ENCODE measurements at places on chromosomes 5 and 9.

GRCh38 chr5:15566789-15567188, 66.8 kb downstream of the FBXL7 start:
- DNase-seq: no peak

DNA sequence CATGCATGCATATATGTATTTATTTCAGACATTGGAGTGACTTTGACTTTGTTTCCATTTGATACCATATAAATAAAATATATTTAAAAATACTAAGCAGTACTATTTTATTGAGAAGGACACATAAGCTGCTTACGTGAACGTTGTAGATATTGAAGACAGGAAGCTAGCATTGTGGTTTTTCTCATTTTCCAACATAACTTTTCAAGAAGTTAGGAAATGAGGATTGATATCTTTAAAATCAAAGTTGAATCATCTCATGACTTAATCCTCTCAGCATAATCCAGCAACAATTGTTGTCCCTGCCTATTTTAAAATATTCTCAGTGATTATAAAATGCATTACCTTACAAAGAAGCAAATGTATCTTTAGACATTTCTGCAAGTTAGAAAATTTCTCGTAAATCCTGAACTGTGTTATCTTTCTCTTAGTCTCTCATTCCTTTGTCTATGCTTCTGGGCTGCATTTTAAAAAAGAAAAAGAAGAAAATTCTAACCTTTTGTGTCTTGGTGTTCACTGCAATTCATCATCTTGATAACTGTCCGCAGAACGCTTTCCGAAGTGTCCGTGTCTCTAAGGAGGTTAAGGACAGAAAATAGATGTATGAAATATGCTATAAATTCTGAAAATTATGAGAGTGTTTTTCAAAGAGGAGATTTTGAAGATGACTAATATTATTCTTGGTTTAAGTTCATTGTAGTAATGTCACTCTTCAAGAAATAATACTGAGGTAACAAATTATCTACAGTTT, 1089.9 kb upstream of the CDH6 start:
- no peak for DNase-seq

- DNase-seq: no peak
Observed at GRCh38 chr5:150486402-150487198, 21.3 kb upstream of the NDST1 start.

DNA sequence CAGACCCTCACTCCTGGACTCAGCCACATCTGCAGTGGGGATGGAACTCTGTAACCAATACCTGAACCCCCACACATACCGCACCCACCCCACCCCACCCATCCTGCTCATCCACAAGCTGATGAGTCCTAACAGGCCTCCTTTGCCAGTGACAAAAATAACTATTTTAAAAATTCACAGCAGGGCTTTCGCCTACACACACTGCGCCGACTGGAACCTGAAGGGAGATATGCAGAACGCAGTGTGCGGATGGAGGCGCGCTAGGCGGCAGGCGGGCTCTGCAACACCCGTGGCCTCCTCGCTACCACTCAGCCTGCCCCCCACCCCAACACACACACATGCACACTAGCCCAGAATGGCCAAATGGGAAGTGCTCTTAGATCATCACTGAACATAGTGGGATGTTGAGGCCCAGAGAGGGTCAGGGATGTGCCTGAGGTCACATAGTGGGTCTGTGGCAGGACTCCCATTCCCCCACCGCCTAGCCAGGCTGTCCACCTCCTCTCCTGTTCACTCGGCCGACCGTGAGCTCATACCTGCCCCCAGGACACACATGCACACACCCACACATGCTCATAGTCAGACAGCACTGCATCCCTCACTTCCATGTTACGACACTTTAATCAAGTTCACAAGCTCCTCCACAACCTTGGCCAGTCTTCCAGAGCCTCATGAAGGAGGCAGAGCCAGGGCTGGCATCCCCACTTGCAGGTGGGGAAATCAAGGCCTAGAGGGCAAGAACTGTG, 6.3 kb upstream of the CAMK2A start:
- DNase-seq: no peak

DNA sequence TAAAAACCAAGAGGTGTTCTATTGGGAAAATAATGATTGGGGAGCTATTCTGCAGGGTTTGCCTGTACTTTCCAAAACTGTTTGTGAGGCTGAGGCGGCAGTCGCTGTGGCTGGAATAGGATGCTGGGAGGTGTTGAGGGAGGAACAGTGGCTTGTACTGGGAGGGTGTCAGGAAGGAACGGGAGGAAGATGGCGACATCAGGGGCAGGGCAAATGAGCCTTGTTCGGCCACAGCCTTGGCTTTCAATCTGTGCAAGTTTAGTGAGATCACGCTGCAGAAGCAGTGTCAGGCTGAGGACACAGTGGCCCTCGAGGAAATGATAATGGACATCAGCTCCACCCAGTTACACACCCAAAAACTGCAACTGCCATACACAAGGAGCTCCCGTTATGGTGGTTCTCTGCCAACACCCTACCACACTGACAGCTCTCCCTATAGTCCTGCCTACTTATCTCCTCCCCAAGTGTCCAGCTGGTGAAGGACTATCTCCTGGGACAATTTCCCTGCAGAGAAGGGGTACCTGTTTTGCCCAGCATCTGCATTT, 27.3 kb downstream of the KIF2A start:
- no peak for DNase-seq

GRCh38 chr9:130639866-130640555, 24.4 kb upstream of the PRDM12 start:
- no peak for DNase-seq

DNA sequence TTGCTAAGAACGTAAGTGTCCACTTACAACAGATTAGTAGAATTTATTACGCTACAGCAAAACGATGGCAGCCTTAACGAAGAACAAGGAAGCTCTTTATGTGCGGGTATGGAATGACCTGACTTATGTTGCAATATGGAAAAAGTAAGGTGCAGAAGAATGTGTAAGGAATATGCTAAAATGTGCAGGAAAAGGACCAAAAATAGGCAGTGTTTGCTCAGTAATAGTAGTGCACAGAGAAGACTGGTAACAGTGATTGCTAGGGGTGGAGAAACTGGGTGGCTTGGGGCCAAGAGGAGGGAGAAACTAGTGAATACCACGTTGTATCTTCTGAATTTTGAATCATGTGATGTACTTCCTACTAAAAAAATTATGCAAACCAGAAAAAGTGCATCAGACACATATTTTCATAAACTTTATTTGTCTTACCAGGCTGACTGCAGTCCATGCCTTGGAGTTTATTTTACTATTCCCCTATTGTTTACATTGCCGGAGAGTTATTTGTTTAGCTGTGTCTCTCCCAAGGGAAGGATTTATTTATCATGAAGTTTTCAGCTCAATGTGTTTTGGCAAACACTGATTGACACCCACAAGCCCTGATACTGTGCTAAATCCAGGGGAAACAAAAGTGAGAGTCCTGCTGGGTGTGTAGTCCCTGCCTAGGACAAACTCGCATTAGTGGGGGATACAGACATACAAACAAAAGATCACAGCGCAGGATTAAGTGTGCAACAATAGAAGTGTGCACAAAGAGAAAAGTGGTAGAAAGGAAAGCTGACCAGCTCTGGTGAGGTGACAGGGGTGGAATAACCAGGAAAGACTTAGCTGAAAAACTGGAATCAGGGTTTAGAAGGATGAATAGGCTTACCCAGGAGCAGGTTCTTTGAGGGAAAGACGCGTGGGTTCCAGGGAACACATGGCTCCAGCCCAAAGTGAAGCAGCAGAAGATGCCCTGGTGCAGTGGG, 34.0 kb upstream of the ZNF484 start:
- DNase-seq: no peak

GRCh38 chr9:101705135-101705661, 33.2 kb downstream of the GRIN3A start:
- peak; percentile 8 for DNase-seq

DNA sequence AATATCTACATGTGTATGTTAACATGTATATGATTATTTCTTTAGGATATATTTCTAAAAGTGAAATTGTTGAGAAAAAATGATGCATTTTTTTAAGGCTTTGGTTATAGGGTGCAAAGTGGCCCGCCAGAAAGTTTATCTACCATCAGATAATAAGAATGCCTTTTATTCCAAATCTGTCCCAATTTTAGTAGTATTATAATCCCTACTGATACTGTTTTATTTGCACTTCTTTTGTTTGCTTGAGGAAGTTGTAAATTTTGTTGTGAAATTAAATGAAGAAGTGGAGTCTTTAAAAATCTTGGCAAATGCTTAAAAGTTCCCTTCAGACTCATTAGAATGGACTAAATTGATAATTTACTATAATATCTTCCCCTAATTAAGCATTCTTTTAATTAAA, 73.0 kb downstream of the NIPBL start:
- no peak for DNase-seq

GRCh38 chr5:142405814-142406395, 81.1 kb upstream of the SPRY4 start:
- DNase-seq: no peak

- DNase-seq: no peak
Observed at GRCh38 chr9:99399474-99399873, 177.4 kb downstream of the SEC61B start.

- no peak for DNase-seq
Observed at GRCh38 chr9:127114606-127115005, 7.8 kb downstream of the ANGPTL2 start.

- no peak for DNase-seq
Observed at GRCh38 chr5:40479939-40480338, 199.8 kb upstream of the PTGER4 start.

- DNase-seq: no peak
Observed at GRCh38 chr5:151173711-151174611, 16.4 kb upstream of the ANXA6 start.

GRCh38 chr5:79857714-79858409, 133.2 kb downstream of the MTX3 start:
- DNase-seq: no peak

GRCh38 chr5:121285801-121286521, 565.7 kb upstream of the FTMT start:
- DNase-seq: no peak

DNA sequence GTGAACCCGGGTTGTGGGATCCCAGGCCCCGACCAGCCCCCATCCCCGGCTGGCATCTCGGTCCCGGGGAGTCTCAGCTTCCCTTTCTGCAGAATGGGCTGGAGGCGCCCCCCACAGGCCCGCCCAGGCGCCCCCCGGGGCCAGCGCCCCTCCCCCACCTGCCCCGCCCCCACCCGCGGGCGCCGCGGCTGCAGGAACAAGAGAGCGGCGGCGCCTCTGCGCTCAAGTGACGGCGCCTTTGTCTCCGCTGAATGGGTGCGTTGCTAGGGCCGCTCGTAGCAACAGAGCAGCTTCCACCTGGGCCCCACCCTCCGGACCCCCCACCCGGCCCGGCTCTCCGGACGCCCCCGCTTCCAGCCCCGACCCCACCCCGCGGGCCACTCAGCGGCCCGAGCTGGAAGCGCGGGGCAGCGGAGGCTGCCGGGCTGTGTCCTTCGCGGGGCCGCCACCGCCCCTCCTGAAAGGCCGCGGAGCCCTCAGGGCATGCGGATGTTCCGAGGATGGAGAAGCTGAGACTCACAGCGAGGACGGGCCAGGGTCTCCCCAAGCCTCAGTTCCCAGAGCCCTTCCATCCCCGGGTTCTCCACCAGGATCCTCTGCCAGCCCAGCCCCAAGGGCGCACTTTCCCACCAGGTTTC, 27.5 kb downstream of the ADGRD2 start:
- DNase-seq: peak; percentile 70

DNA sequence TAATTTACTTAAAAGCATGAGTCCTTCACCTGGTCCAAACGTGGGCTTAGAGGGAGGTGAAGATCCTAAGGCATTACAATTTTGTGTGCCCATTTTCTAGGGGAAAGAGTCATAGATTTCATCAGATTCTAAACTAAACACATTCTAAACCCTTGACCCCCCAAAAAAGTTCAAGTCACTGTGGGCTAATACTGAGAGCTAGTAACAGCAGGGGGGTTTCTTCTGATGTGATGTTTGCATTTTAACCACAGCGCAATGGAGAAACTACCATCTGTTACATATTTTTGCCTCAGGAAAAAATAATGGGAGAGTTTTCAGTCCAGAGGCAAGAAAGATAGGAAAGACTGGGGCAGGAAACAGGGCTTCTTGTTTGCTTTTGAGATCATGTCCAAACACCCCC, 110.8 kb upstream of the SLC1A3 start:
- no peak for DNase-seq

GRCh38 chr5:77947041-77947428, 170.9 kb upstream of the TBCA start:
- no peak for DNase-seq

DNA sequence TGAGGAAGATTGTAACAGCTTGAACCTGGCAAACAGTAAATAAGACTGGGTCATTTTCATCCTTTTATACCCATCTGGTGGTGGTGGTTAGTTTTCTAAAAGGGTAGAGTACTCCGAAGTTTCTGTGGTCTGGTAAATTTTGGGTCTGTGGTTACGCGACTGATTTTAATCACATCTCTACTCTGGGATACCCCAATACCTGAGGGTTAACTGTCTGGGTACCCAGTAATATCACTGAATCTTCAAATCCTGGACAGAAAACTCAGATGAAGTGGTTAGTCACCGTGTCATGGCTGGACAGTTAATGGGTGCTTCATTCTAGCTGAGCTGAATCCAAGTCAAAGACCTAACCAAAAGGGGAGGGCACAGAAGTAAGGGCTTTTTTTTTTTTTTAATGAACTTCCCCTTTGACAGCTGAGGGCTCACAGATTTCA, 474.2 kb downstream of the GADD45G start:
- no peak for DNase-seq

DNA sequence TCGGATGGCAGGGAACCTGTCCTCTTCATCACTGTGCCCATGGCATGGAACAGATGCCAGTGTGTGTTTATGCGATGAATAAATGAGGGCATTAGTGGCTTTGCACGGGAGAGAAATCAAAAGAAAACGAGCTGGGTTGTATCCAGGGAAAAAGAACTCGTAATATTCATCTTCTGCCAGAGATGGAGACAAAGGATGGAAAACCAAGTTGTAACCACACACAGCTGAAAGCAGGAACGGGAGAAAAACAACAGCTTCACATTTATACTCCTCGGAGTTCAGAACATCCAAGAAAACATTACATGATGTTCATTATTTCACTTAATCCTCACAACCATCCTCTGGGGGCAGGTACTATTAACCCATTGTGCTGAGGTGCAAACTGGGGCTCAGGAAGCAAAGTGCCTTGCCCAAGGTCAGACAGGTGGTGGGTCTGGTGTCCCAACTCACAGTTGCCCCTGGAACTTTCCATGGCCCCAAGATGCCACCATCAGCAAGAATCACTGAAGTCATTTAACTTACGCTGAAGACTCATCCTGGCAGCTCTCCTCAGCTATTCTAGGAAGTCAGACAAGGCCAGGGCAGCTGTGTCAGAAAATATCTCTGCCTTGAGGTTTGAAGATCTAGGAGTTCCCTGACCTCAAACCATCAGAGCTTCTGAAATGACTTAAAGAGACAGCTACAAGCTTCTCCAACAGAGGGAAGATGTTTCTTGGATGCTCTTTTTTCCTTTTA, 250.4 kb downstream of the NSG2 start:
- DNase-seq: no peak
